ENCODE measurements at places on chromosomes 6 and 20.

DNA sequence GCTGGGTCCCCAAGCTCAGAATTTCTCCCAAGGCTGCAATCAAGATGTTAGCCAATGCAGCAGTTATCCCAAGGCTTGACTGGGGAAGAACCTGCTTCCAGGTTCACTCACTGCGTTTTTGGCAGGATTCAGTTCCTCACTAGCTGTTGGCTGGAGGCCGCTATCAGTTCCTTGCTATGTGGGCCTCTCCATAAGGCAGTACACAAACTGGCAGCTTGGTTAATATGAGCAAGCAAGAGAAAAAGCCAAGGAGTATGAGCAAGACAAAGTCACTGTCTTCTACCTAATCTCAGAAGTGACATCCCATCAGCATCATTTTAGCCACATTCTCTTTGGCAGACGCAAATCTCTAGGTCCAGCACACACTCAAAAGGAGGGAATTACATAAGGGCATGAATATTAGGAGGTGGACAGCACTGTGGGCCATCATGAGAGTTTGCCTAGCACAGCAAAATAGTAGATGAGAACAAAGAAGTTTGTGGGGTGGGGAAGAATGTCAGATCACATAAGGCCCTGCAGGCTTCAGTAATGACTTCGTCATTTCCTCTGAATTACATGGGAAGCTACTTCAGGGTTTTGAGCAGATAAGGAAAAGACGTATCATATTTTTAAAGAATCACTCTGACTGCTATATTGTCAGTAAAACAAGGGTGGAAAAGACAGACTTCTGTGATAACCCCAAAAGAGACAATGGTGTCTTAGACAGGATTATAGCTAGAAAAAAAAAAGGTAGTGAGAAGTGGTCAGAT lies 25.5 kb downstream of the LMBRD1 start:
- DNase-seq = no peak

GRCh38 chr6:45192556-45192955 lies 135.6 kb upstream of the RUNX2 start:
- no peak for DNase-seq

- DNase-seq = no peak
Measured at GRCh38 chr6:112038268-112038667, 15.6 kb upstream of the CCN6 start.

- no peak for DNase-seq
Measured at GRCh38 chr6:67630146-67630545, 1004.9 kb upstream of the ADGRB3 start.

- no peak for DNase-seq
Measured at GRCh38 chr6:37688078-37688850, 9.4 kb downstream of the MDGA1 start.

- no peak for DNase-seq
Measured at GRCh38 chr6:159170333-159170672, 1.1 kb downstream of the FNDC1 start.

DNA sequence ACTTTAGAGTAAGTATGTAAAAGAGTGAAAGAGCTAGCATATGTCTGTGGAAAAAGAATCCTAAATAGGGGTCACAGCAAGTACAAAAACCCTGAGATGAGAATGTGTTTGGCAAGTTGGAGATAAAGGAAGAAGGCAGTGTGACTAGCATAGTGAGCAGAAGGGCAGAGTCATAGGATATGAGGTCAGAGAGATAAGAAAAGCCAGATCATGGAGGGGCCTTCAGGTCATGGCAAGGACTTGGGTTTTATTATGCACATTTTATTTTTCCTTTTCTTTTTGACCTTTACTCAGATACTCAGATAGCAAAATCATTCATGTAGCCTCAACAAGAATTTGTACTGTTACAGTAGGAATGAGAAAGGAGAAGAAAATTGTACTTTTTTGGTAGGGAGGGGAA lies 138.0 kb downstream of the GJA1 start:
- DNase-seq = no peak

DNA sequence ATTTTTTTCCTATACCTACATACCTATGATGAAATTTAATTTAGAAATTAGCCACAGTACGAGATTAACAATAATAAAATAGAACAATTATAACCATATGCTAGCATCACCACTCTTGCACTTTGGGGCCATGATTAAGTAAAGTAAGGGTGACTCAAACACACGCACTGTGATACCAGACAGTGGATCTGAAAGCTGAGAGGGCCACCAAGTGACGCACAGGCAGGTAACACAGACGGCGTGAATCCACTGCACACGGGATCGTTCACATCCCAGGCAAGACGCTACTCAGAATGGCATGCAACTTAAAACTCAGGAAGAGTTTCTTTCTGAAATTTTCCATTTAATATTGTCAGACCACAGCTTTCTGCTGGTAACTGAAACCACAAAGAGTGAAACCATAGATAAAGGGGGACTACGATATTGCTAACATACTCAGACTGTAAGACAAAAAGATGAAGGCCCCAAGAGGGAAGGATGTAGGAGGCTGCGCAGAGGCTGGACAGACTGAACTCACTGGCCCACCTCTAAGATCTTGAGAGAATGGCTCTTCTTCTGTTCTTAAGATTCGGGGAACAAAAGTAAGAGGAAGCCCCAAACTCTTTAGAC lies 17.9 kb downstream of the RRBP1 start:
- no peak for DNase-seq

- no peak for DNase-seq
Measured at GRCh38 chr6:29924287-29924686, 18.0 kb upstream of the HLA-A start.

- no peak for DNase-seq
Measured at GRCh38 chr6:105608711-105609374, 206.0 kb upstream of the PREP start.

- no peak for DNase-seq
Measured at GRCh38 chr20:63122626-63123025, 93.3 kb downstream of the YTHDF1 start.

DNA sequence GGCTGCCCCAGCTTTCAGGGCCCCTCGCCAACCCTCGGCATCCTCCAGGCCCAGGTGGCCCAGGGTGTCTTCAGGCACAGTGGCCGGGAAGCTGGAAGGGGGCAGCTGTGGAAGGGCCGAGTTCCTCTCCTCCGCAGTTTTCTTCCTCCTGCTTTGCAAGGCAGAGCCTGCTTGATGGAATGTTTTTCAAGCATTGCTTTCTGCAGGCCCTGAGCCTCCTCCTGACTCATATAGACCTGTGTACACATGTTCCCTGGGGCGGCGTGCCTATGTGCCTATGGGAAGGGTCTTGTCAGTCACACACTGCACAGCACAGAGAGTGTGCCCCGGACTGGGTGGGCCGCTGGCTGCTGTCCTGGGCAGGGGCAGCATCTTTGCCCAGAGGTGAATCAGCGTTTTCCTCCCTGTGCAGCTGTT lies 107.5 kb downstream of the ERMARD start:
- peak; percentile 11 for DNase-seq

GRCh38 chr6:31035862-31036497 lies 25.7 kb downstream of the MUC22 start:
- no peak for DNase-seq

DNA sequence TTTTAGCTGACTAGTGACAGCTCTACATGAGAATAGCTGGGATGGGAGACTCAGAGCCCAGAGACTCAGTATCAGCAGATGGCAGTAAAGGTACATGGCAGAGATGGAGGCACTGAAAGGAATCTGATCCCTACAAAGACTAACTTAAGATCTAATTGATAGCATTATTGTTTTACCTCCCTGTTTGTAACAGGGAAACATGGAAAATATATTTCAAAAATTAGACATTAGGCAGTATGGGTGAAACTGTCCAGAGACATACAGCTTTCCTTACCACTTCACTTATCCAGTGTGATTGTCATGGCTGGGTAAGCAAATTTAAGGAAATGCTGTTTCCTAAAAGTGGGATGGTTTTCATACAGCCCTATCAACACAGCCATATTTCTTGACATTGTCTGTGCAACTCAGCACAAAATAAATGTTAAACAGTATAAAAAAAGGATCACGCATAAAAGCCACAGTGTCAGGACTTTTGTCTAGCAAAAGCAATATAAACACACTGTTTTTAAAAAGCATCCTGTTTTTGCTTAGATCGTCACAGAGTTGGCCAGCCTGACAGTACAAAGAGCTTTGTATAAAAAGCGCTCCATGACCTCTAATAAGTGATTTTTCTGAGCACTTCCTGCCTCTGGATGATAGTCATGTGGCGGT lies 376.9 kb downstream of the PHF3 start:
- no peak for DNase-seq

- DNase-seq = no peak
Measured at GRCh38 chr6:15392182-15392581, 146.3 kb downstream of the JARID2 start.

GRCh38 chr20:50169329-50169823 lies 15.9 kb upstream of the PEDS1 start:
- peak; percentile 87 for DNase-seq

DNA sequence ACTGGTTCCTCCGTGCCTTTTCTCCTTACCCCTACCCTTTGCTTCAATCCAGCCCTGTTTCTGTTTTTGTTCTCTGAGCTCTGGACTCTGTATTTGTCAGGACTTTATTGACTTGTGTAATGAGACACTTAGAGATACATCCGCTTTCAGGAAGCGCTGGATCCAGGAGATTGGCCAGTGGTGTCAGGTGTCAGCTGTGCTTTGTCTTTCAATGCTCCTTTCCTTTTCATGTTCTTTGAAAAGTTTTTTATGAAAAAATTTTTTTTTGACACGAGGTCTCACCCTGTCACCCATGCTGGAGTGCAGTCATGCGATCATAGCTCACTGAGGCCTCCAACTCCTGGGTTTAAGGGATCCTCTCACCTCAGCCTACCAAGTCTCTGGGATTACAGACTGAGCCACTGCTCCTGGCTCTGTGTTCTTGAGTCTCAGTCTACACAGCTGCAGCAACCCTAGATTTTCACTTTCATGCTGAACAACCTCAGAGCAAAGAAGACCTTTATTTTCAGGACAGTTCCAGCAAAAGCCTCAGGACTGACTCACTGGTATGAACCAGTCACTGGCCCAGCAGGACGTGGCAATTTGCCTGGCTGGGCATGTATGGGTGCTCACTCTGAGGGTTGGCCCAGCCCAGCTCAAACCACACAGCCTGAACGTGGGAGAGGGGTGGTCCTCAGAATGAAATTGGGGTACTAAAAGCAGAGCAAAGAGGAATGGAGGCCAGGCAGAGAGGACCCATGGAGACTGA lies 108.5 kb downstream of the DHX35 start:
- no peak for DNase-seq

DNA sequence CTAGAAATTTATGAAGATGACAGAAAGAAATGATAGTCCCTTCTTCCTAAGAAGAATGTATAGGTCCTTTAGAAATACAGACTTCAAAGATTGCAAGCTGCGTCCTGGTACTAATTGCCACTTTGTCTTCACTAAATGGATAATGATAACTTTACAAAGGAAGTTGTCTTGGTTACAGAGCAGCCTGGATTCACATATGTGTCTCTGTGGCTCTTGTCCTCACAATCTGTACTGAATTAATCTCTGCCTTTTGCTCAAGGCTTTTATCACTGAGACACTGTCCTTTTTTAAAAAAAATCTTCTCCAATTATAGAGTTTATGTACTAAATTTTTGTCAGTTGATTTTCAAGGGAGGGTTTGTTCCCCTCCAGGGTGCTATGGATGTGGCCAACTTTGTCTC lies 17.5 kb upstream of the MRAP2 start:
- no peak for DNase-seq

- no peak for DNase-seq
Measured at GRCh38 chr20:13784271-13784892, 337 bp downstream of the ESF1 start.

GRCh38 chr20:62401331-62401779 lies 5.7 kb downstream of the CABLES2 start:
- DNase-seq = no peak

DNA sequence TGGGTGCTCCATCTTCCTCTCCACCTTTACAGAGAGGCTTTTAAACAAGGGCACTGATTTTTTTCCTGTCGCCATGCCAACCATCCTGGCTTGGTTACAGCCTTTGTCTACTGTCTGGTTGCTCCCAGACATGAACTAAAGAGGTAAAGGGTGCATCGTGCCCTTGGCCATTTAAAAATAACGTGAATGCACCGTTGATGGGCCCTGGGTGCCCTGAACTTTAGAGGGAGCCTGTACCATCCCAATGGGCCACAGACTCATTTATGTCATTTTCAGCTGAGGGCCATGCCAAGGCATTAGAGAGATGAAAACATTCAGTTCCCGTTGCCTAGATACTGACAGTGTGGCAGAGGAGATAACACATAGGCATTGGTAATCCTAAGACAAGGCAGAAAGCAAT lies 23.3 kb downstream of the TMC2 start:
- no peak for DNase-seq

- no peak for DNase-seq
Measured at GRCh38 chr6:168408504-168409136, 32.4 kb upstream of the SMOC2 start.

- DNase-seq = no peak
Measured at GRCh38 chr20:46477225-46477624, 36.1 kb downstream of the ZNF334 start.

Data from activated CD8-positive, alpha-beta memory T cell treated with anti-CD3 and anti-CD28 coated beads, Interleukin-2, amount 10 ng/mL, durations not matched to agents 7 days and 5 days (primary cell).